ENCODE measurements at places on chromosomes 3 and 15.

DNA sequence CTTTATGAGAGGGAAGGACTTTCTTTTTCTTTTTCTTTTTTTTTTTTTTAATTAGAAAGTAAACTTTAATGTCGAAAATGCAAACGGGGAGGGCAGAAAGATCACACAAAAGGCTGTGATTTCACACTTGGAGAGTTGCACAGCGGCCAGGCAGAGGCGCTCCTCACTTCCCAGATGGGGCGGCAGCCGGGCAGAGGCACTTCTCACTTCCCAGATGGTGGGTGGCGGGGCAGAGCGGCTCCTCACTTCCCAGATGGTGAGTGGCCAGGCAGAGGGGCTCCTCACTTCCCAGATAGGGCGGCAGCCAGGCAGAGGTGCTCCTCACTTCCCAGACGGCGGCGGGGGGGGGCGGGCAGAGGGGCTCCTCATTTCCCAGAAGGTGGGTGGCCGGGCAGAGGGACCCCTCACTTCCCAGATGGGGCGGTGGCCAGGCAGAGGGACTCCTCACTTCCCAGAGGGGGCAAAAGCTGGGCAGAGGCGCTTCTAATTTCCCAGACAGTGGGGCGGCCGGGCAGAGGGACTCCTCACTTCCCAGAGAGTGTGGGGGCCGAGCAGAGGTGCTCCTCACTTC, 88.6 kb downstream of the ATP2B2 start:
- no peak for DNase-seq

GRCh38 chr3:151924753-151925152, 51.3 kb downstream of the SUCNR1 start:
- no peak for DNase-seq

GRCh38 chr3:159775372-159775961, 213.2 kb upstream of the IL12A start:
- DNase-seq, result no peak

GRCh38 chr3:77835921-77836320, 796.0 kb downstream of the ROBO2 start:
- no peak for DNase-seq

- DNase-seq, result no peak
These were observed 834.1 kb downstream of the NSUN3 start for GRCh38 chr3:94896994-94897393.

Data from right renal pelvis (tissue), 4 donors.